ENCODE measurements at places on chromosomes 4 and X.

DNA sequence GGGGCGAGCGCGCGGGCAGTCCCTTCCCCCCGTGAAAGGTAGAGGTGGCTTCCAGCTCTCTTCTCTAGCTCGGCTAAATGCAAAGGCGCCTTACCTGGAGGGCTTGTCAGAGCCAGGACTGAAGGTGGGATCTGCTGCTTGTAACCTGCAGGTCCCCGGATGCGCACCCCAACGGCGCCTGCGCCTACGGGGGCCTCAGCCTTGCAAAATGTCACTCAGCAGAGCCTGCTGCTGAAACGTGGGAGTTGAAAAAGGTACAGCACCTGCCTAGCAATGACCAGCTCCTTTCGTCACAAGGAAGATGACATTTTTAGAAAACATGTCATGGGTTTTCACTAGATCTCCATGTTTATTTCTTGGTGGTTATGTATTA lies 583 bp downstream of the ABHD18 start:
- no peak for DNase-seq

DNA sequence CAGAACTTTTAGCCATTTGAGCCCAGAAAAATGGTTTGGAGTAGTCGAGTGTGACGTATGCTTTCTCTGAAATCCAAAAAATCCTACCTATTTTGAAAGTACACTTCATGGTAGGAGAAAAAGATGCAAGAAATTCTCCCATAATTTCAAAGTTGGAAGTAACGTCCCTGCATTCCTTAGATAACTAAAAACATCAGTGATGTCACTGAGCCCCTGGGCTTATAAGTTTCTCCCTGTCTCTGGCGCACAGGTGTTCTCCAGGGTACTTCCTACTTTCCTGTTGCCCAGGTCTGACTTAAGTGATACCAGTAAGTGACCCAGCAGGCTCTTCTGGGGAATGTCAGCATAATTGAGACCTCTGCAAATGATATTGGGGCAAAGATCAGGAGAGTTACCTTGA lies 90.5 kb upstream of the WDR1 start:
- no peak for DNase-seq

- DNase-seq = no peak
These were observed 220.2 kb upstream of the UGT8 start for GRCh38 chr4:114378305-114378903.

DNA sequence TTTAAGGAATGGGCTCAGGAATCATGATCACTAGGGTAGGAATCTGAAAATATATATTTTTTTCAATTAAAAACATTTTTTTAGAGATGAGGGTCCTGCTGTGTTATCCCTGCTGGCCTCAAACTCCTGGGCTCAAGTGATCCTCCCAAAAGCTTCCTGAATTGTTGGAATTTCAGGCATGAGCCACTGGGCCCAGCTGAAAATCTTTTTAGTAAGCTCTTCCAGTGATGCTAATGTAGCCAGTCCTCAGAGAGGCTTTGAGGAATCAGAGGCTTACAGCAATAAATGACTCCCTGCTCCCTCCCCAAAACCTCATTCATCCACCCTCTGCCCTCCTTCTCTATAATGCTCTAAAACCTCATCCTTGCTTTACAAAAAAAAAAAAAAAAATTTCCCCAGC lies 129.5 kb downstream of the ZIC3 start:
- DNase-seq = no peak

GRCh38 chr4:163167333-163167626 lies 590 bp upstream of the NAF1 start:
- no peak for DNase-seq

GRCh38 chr4:81796790-81797528 lies 325.3 kb upstream of the RASGEF1B start:
- peak; percentile 14 for DNase-seq

DNA sequence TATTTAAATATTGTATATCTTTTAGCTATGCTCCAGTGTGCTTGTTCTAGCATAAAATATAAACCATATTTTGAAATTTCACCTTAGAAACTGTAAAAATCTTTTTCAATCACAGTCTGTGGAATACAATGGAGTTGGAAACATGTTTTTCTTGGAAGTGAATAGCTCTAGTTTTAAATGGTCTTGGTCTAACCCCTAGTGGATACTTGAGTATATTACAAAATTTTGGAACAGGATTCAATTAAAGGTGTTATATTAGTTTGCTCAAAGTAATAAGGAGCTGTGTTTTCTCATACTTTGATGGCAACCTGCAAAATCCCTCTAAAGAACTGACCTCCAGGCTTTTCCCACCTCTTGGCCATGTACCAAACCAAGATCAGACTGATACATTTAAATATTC lies 48.2 kb downstream of the STK26 start:
- DNase-seq = peak; percentile 12

- DNase-seq = no peak
These were observed 1.4 kb upstream of the LGI2 start for GRCh38 chr4:25032126-25032525.

GRCh38 chrX:103776546-103776945 lies at the start of gene PLP1:
Gene PLP1 (plus strand): TSS chrX:103776840. CDS start chrX:103776996, 156 bp downstream.
- no peak for DNase-seq

- peak; percentile 61 for DNase-seq
These were observed 9.4 kb downstream of the GPRIN3 start for GRCh38 chr4:89298155-89298554.

GRCh38 chr4:56704089-56704871 lies 23.2 kb upstream of the HOPX start:
- DNase-seq = no peak

Measured in immature natural killer cell (primary cell).